ENCODE measurements at places on chromosomes 16 and 17.

DNA sequence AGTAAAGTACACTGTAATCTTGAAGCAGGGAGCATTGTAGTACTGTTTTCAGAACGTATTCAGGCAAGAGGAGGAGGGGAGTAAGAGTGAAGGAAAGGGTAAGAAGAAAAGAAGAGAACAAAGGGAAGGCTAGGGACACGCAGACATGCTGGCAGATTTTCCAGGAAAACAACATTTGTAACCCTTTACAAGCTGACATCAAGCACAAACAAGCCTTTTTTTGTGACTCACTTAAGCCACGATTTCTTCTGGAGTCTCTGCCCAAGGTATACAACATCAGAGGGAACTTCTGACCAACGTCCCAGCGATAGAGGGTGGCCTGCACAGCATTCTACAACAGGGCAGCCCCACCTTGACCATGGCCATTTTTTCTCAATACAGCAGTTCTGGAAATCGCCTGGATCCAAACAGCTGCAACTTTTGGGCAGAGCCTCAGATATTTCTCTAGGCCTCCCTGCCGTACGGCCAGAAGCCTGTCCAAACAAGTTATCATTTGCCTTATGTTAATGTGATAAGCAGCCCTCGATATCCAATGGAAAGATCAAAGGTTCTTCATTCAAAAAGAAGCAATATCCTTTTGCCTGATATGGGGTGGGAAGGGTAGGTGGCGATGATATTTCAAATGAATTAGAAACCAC, 247.3 kb downstream of the ZFHX3 start:
- DNase-seq, result no peak

GRCh38 chr16:84044118-84044488, 1.5 kb upstream of the SLC38A8 start:
- DNase-seq, result no peak

DNA sequence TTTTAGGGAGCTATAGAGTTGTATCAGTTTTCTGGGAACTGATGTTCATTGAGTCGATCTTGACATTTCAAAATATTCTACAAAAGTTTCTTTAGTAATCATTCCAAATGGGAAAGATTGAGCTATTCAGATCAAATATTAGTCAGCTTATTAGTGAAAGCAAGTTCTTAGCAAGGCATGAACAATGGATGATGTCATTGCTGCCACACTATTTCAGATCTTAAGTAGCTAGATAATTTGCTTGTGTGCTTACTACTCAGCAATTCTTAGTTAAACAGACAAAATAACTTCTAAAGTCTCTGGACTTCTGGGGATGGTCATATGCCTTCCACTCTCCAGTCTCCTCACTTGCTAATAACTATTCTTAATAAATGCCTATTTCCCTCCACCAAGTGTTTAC, 69.0 kb upstream of the CDH8 start:
- no peak for DNase-seq

GRCh38 chr17:50818921-50819657, 16.3 kb upstream of the WFIKKN2 start:
- no peak for DNase-seq

DNA sequence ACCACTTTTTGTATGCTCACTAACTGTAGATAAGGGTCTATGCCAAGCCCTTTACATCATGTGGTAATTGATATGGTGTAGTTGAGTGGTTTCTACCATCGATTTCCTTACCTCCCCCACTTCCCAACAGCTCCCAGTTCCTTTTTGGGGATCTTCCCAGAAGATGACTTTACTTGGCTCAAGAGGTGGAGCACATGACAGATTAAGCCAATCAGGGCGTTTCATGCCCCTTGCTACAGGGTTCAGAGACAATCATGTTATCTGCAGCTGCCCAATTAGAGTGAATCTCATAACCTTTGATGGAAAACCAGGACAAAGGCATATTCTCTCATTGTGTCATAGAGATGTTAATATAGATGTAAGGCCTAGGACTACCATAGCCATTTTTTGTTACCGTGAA, 16.2 kb upstream of the BMERB1 start:
- no peak for DNase-seq

DNA sequence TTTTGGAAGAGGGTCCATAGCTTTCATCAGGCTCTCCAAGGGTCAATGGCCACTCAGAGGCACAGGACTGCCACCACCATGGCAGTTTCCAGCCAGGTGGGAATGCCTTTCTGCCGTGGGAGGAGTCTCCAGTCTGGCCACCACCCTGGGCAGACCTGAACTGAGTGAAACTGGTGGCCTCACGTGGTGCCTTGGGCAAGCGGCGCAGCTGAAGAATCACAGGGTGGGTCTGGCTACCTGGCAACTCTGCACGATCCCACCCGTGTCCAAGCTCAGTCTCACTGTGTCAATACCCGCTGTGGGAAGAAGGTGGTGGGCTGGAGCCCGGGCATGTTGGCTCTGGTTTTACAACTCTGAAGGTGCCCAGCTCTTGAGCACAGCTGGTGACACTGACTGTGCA, 31.8 kb downstream of the VAC14 start:
- no peak for DNase-seq

DNA sequence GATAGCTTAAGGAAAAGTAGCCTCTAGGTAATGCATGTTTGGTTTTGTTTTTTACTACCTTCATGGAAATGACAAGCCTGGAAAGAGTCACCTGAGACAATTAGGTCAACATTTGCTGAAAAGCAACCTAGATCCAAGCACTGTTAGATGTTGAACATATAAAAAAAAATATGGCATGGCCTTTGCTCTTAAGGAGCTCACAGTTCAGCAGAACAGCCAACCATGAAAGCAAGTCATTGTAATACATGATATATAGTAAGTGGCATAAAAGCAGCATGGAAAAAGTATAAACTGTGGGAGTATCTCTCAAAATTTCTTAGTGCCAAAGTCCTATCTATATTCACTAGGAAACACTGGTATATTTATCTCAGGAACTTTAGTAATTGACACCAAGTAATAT, 31.6 kb downstream of the CFDP1 start:
- no peak for DNase-seq

- DNase-seq, result no peak
These were observed 54.2 kb downstream of the LDHD start for GRCh38 chr16:75062135-75062975.

GRCh38 chr17:35890774-35891155, 10.6 kb upstream of the CCL5 start:
- DNase-seq, result no peak

GRCh38 chr16:12837291-12837690, 33.6 kb upstream of the CPPED1 start:
- no peak for DNase-seq

DNA sequence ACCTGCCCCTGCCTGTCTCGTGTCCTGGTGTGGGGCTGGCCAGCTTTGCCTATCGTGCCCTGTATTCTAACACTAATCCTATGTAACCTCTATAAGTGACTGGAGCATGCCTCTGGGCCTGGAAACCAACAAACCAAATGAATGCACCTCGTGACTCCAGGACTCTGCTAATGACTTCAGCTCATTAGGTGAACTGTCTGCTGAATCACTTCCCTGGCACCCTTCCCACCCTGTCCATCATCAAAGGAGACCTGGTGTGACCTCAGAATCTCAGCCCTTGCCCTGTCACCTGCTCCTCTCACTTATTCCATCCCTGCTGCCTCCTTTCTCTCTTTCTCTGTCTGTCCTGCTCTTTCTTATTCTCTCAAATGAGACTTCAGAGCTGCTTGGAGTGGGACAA, 322.4 kb downstream of the CBLN1 start:
- DNase-seq, result no peak

GRCh38 chr17:40828454-40829044, 6.1 kb upstream of the KRT10 start:
- no peak for DNase-seq

GRCh38 chr17:64146418-64147109, 16.6 kb upstream of the ERN1 start:
- no peak for DNase-seq

DNA sequence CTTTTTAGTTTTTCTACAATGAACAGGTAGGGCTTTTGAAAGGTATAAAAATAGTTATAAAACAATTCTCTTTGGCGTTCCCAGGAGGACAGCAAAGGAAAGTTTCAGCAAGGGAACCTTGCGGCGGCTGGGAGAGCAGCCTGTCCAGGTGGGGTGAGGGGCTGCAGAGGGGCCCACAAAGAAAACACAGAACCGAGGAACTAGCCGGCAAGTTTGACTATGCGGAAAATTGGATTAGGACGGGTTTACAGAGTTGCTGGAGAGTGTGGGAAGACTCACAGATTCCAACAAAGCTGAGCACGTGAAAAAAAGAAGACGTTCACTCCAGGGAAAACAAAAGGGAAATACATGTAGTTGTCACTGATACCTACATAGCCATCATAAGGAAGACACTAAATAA, 40.2 kb upstream of the METTL16 start:
- DNase-seq, result no peak

- no peak for DNase-seq
These were observed 7.9 kb upstream of the RPL23 start for GRCh38 chr17:38861399-38861843.

- DNase-seq, result no peak
These were observed 23.5 kb upstream of the GRIN2A start for GRCh38 chr16:10205688-10206087.

GRCh38 chr17:77640252-77640651, 318.3 kb upstream of the TNRC6C start:
- DNase-seq, result no peak

All from bone marrow (tissue), 2 donors.